ENCODE measurements at places on chromosomes 16 and 17.

DNA sequence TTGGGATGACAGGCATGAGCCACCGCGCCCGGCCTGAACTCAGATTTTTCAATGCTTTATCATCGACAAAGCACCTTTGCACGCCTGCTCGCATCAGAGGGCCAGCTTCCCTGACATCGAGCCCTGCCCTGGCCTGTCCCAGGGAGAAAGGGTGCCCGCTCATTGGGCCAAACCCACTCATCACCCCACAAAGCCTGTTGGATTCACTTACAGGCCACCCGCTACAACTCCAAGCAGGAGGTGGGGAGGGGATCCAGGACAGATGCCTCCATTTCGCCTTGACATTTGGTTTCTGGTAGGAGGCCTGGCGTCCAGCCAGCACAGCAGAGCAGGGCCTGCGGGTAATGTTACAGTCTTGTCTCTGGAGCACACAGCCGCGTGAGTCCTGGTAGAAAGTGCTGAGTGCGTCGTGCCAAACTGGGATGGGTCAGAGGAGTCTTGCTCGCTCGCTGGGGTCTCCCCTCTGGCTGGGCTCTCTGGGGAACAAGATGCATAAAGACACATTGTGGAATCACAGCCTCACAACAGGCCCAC lies 19.8 kb downstream of the SMTNL2 start:
- no peak for DNase-seq

DNA sequence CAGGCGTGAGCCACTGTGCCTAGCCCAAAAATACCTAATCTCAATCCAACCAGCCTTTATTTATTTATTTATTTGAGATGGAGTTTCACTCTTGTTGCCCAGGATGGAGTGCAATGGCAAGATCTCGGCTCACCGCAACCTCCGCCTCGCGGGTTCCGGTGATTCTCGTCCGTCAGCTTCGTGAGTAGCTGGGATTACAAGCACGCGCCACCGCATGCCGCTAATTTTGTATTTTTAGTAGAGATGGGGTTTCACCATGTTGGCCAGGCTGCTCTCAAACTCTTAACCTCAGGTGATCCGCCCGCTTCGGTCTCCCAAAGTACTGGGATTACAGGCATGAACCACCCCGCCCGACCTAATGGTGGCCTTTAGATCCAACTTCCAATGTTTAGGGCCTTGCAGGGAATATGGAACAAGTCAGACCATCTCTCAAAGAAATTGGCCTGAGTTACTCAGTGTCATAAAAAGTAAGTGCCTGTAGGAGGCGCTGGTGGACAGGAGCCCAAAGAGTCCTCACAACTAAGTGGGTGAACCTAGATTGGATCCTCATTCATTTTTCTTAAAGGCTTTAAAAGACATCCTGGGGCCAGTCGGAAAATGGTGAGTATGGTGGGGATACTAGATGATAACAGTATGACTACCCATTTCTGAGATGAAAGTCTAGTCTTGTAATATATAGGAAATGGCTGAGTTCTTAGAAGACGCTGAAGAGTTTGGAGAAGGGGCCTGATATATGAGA lies 4.6 kb downstream of the ZSCAN10 start:
- no peak for DNase-seq

DNA sequence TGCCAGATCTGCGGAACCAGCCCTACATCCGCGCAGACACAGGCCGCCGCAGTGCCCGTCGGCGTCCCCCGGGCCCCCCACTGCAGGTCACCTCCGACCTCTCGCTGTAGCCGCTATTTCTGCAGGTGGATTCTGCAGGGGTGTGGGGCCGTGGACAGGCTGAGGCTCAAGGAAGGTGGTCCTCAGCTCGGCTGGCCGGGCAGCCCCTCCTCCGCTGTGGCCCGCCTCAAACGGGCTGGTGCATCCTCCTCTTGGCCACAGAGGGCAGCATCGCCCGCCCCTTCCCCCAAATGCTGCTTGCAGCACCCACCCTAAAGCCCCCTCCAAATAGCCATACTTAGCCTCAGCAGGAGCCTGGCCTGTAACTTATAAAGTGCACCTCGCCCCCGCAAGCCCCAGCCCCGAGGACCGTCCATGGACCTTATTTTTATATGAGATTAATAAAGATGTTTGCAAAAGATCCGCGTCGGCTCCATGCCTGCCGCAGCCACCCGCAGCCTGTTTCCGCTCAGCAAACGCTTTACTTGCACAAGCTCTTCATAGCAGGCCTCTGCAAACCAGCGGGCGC lies 14.9 kb downstream of the SPATA32 start:
- no peak for DNase-seq

- no peak for DNase-seq
These were observed 7.3 kb downstream of the KIF18B start for GRCh38 chr17:44940317-44940716.

DNA sequence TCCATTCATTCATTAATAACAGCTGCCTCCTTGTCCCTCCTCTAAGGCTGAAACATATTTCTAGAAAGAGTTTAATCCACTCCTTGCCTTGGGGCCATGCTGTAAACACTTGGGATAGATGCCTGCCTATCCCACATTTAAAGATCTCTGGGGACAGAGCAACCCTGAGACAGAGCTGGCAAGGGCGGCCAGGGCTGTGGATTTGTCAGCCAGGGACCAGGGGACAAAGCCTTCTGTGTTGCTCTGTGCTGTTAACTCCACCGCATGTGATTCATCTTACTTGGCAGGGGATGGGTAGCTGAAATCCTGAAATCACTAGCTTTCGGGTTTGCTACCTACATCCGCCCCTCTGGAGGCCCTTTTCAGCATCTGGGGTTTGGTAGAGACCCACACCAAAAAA lies 392.9 kb downstream of the SLC39A11 start:
- no peak for DNase-seq

- DNase-seq: no peak
These were observed 4.6 kb upstream of the NPRL3 start for GRCh38 chr16:143047-143446.

DNA sequence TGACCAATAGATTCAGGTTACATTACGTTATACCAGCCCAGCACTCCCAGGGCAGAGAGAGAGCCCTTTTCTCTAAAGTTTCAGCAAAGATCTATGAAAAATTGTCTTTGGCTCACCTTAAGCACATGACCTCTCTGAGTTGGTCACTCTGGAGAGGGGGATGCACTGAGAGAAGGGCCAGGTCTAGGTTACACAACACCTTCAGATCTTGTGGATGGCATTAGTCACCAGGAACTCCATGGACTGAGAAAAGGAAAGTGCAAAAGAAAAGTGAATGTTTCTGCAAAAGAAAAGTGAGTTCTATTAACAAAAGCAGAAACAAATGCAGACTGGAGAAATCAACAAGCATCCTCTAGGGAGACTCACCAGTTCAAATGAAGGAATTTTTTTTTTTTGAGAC lies 253.3 kb upstream of the SALL1 start:
- DNase-seq: no peak

DNA sequence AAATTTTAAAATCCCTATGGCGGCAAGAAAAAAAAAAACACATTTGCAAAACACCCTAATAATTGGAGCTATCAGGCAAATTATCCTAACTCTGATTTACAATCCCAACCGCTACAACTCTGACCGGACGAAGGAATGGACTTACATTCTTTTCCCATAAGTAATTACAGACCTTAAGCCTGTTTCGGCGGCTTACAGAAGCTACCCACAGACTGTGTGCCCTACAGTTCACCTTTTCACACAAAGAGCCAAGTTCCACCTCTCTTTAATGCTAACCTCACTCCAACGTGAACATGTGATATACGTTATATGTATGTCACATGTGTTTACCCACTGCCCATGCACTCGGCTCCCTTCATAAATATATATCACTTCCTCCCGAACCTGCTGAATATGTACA lies 8.7 kb upstream of the MEAK7 start:
- DNase-seq: no peak

DNA sequence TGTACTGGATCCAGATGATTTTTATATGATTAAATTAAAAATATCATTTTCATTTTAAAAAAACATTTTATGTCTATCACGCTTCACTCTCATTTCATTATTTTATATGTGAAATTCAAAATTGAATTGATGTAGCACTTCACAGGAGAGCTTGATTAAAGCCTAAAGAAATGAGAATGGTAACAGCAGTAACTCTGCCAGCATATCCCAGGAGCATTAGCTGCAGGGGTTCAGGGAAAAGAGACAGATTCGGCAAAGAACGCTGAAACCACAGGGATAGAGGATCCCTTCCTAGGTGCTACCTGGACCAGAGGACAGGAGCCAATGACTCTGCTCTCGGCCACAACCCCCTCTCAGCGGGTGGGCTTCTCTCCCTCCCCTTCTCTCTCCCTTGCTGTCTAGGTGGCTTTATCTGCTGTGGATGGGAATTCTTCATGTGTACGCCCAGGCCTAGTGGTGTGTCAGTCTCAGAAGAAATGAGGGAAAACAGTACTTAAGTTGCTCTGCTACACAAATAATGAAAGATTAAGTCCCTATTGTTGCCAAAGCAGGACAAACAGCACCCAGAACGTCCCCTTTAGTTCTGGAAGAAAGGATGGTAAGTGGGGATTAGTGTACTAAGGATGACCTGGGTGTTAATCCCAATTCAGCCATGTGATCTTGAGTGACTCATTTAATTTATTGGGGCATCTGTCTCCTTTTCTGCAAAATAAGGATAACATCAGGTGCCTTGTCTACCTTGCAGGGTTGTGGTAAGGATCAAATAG lies 123.3 kb downstream of the CDK5R1 start:
- no peak for DNase-seq

GRCh38 chr17:2563061-2563460 lies 30.4 kb upstream of the PAFAH1B1 start:
- DNase-seq: no peak

DNA sequence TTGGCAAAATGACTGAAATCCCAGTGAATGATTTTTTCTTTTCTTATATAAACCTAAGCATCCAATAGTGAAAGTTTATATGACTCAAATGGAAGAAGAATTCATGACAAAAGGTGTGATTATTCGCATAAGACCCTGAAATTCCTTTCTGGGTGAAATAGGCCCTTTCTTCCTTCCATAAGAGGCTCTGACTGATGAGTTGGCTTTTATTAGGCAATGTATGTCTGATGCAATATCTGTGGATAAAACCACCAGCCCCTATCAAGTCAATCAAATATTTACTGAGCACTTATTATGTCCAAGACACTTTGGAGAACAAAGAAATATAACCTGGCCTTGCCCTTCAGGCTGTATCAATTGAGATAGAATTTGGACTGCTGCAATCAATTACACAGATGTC lies 316.6 kb downstream of the CDH13 start:
- DNase-seq: no peak

- no peak for DNase-seq
These were observed 299.8 kb downstream of the CNTNAP4 start for GRCh38 chr16:76577003-76577402.

GRCh38 chr17:78501241-78502036 lies 75.8 kb downstream of the DNAH17 start:
- no peak for DNase-seq

GRCh38 chr16:71754652-71755051 lies 30.2 kb upstream of the PHLPP2 start:
- no peak for DNase-seq

- no peak for DNase-seq
These were observed 5.5 kb upstream of the MAF start for GRCh38 chr16:79605999-79606398.

Data from activated T-cell treated with anti-CD3 and anti-CD28 coated beads for 4 hours (primary cell).